ENCODE measurements at places on chromosomes 2 and 18.

DNA sequence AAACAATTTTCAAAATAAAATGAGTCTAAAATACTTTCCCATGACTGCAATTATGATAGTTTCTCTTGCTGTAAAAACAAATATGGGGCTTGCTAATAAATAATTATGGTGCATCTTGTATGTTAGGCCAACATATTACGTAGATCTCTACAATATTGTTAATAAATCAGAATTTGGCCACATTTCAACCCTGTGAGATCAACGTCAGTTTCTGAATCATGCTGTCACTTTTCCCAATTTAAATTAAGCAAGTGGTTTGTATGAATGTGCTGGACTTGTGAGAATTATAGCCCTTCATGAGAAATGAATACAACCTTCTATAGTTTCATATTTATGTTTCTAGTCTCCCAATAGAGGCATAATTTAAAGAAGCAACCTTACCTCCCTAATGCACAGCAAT, 808.9 kb downstream of the SUCLG1 start:
- DNase-seq = no peak

DNA sequence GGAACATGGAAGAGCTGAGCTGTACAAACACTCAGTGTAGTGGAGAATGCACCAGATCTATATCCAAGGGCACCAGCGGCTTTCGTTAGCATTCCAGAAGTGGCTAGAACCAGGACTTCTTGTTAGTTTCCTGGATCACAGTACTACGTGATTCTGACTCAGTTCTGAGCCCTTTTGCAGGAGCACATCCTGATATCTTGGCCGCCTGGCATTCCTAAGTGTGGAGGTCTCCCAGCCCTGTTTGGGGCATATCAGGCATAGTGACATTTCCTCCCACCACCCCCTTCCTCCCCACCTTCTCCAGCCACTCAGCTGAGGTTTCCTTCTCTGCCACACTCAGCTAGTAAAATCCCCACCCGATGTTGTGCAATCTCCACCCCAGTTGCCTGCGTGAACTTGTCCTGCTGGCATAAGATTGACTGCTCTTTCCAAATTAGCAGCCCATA, 63.4 kb downstream of the BMP10 start:
- peak; percentile 74 for DNase-seq

GRCh38 chr2:16506366-16506765, 159.3 kb downstream of the CYRIA start:
- DNase-seq = no peak

- no peak for DNase-seq
Observed at GRCh38 chr18:58716060-58716756, 44.9 kb downstream of the MALT1 start.

DNA sequence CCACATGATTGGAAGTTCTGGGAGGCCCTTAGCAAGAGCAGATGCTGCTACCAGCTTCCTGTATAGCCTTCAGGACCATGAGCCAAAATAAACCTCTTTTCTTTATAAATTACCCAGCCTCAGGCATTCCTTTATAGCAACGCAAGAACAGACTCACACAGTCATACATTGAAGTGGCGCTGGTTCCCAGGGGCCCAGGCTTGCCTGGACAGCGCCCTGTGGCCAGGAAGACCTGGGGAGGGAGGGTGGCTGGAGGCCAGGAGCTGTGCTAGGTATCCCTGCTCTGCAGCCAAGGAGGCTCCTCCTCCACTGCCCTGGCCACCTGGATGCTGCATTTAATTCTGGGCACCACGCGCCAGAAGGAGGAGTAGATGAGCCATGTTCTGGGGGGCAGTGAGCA, 98.1 kb downstream of the AGAP1 start:
- DNase-seq = no peak

DNA sequence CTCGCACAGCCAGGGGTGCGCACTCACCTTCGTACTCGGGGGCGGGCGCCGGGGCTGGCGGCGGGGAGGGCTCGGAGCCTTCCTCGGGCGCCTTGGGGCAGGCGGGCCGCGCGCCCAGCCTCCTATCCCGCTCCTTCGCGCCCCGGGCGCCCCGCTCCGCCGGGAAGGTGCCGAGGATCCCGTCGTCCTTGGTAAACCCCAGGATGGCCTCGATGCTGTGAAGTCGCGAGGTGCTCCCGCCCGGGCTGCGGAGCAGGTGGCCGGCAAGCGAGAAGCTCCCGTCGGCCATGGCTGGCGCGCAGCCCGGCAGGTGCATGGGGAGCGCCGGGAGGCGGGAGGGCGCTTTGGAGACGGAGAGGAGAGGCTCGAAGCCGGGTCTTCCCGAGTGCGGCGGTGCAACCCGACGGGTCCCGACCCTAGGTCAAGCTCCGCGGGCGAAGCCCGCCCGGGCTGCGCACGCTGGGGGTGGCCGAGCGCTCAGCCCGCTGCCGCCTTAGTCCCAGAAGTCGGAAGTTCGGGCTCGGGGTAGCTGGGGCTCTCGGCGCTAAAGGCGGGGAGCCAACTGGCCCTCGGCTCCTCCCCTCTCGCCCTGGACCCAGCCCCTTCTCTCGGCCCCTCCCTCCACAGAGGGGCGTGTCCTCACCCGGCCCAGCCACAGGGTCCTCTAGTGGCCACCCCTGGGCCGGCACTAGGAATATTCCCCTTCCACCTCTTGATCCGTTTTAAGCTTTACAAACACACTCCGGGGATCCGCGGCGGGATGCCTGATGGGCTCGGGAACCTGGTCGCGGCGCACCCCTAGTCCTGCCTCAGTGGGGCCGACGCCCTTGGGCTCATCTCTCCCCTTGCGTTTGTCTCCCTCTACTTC, at the start of gene RAX:
TSS of gene RAX (minus strand) at position 564 of the 868 bp plus-strand sequence. CDS start at position 316, 248 bp downstream.
- peak; percentile 70 for DNase-seq

DNA sequence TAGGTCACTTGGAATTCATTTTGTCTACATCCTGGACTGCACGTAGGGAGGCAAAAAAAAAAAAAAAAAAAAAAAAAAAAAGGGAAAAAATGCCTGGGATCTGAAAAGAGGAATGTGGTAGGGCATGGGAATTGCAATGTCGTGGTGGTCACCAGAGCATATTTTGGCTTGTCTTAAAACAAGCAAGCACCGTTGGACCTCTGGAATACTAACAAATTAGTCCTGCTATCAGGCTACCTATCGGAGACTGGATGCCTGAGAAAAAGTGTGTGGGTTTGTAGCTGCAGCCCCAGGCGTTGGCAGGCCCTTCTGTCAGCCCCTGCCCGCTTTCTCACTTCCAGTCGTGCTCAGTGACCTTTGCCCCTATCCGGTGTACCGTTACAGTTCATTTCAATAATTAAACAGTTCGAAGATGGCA, 588.5 kb upstream of the ZEB2 start:
- no peak for DNase-seq

- no peak for DNase-seq
Observed at GRCh38 chr2:46576875-46577274, 97.5 kb downstream of the TMEM247 start.

GRCh38 chr2:151891566-151892194, 63.5 kb upstream of the ARL5A start:
- no peak for DNase-seq

DNA sequence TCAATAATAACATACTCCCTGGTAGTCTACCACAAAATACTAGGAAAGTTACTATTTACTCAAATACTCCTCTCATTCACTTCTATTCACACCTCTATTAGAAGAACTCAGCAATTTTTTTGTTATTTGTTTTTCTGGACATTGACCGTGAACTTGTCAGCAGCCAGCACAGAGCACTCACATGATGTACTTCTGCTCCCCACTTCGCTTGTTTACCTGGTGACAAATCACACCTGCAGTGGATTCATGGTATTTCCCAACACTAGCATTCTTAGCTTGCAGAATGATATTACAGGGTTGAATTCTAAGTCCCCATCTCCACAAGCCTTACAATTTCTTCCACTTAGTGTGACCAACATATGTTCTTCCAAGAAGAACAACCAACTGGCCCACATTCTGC, 238.2 kb downstream of the SATB2 start:
- DNase-seq = no peak

GRCh38 chr2:49831698-49832367, 677.5 kb upstream of the FSHR start:
- DNase-seq = no peak

GRCh38 chr18:80200171-80200931, 47.0 kb downstream of the PARD6G start:
- DNase-seq = peak; percentile 89

DNA sequence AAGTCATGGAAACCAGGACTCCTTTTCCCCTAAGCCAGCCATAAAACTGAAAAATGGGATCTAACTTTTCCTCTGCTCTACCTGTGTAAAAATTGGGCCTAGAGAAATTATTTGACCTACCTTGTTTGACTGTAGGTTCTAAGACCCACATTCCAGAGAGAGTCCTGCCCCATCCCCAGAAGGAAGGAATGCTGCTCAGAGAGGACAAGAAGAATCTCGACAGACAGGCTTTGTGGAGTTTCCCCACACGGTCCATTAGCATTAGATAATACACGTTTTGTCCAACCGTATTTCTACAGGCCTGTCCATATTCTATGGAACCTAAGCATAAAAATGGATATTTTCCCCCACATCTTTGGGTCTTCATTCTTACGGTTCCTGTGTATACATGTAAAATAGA, 403.3 kb downstream of the METTL4 start:
- DNase-seq = no peak

GRCh38 chr2:153890576-153890975, 18.9 kb downstream of the GALNT13 start:
- DNase-seq = no peak

DNA sequence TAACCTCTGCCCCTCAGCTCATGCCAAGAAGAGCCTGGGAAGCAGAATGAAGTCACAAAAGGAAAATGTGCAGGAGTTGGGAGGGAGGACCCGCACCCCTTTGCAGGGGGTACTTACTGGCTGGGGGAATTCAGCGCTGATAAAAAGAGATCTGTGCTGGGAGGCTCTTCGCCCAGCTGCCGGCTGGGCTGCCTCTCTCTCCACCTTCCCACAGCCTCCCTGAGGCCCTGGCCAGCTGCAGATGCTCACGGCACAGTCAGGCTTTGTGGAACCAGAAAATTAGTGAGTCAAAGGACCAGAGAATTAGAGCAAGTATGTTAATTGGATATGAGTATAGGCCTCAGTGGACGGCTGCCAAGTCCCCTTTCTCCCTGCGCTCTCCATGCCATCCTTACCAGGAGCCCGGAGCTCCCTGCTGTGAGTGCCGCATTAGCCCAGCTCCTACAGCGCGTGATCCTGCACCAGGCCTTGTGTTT, 181.7 kb upstream of the SH3BP4 start:
- no peak for DNase-seq

All from esophagus muscularis mucosa (tissue), 4 donors.